ENCODE measurements at places on chromosomes 12 and 14.

DNA sequence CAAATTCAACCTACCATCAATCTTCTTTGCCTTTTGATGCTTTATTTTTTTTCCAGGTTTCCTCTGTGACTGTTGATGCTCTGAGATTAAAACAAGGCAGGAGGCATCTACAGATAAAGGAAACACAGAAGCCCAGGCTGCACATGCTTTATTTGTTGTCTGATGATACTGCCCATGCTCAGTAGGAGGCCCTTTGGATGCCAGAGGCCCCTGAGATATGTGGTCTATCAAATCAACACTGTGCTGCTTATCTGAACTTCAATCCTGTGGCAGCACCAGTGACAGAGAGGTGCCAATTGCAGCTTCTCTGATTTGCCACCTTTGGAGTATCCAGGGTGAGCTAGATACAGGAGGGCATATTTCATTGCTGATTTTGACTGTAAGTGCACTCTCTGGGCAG lies 571.3 kb upstream of the TBX3 start:
- DNase-seq: no peak

- DNase-seq: no peak
Measured at GRCh38 chr14:28280997-28281598, 485.5 kb upstream of the FOXG1 start.

GRCh38 chr12:31431721-31432240 lies 105.8 kb upstream of the SINHCAF start:
- DNase-seq: no peak

GRCh38 chr14:71117839-71118743 lies 210.8 kb downstream of the PCNX1 start:
- DNase-seq: no peak

DNA sequence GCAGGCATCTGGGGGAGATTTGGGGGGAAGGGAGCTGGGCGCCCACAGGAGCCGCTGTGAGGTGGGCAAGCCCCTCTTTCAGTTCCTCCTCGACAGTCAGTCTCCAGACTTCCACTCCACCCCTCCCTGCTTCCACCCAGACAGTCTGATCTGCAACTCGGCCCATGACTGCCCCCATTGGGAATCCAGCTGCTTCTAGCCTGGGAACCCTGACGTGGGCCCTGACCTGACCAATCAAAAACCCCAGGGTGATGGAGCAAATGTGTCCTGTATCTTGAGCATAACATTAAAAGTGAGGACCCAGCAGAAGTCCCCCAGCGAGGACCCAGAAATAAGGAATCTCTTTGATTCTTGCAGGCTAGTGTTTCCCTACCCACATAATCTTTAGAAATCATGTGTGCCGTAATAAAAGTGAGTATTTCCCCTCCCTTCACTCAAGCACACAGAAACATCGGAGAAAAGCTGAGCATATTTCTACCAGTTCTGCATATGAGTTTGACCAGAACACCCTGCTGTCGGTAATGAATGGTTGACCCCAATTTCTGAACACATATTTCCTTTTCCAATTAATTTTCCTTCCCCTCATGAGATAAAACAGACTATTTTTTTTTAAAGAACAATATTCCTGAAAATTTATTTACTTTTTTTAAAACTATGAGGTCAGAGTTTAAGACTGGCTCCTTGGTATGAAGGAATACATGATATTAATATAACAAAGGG lies 6.4 kb downstream of the SSH1 start:
- DNase-seq: no peak

- no peak for DNase-seq
Measured at GRCh38 chr12:59887178-59887577, 291.3 kb downstream of the SLC16A7 start.

GRCh38 chr12:116977465-116978380 lies 67.0 kb downstream of the FBXW8 start:
- no peak for DNase-seq

DNA sequence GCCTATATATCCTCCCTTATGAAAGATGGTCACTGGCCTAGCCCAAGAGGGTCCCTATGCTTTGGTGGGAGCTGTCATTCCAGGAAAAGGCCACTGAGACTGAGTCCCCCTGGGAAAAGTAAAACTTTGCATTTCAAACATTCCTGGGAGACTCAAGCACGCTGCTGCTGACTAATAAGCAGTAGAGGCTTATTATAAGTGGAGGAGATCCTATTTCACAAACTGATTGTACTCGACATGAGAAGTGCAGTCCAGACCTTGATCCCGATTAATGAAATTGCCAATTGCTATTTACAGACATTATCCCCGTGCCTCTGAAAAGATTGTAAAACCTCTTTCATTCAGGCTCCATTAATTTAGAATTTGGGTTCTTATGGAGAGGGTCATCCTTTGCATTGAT lies 96.6 kb downstream of the EMP1 start:
- no peak for DNase-seq

DNA sequence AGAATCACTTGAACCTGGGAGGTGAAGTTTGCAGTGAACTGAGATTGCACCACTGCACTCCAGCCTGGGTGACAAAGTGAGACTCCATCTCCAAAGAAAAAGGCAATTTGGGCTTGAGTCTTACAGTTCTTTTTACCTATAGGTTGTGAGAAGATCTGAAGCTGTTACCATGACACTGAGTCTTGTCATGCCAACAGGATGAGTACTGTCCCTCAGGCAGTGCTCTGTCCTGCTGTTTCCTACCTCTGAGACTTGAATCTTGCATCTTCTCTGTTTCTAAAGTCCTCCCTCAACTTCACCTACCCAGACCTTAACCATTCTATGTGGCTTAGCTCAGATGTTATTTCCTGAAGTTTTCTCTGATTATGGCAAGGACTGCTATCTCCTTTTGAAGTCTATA lies 400.8 kb upstream of the PRICKLE1 start:
- DNase-seq: no peak

GRCh38 chr12:66662179-66662578 lies 16.7 kb downstream of the GRIP1 start:
- no peak for DNase-seq

Data from NCI-H1436 (cell line).